GM12892 (cell line): ENCODE measurements at places on chromosomes 11 and 22.

DNA sequence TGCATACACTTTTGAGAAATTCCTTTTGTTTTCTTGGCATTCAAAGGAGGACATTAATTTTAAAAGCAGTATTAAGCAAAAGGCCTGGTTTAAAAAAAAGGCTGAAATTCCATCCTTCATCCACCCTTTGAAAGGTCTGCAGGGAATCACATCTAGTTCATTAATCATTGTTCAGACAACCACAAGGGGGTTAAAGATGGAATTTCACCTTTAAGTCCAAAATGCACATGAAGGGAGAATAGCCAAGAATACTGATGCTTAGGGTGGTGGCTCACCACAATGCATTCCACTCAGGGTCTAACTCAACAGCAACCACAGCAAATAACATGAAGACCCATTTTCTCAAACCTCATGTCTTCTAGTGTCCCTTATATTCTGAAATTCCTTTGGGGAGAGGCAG lies 256.9 kb downstream of the CADM1 start:
- DNase-seq = no peak

- DNase-seq = peak; percentile 26
Measured at GRCh38 chr11:78715639-78716311, 141.1 kb upstream of the NARS2 start.

- no peak for DNase-seq
Measured at GRCh38 chr22:43479962-43480361, 68.1 kb downstream of the MPPED1 start.

GRCh38 chr22:44405661-44406060 lies 92.4 kb downstream of the RTL6 start:
- no peak for DNase-seq

DNA sequence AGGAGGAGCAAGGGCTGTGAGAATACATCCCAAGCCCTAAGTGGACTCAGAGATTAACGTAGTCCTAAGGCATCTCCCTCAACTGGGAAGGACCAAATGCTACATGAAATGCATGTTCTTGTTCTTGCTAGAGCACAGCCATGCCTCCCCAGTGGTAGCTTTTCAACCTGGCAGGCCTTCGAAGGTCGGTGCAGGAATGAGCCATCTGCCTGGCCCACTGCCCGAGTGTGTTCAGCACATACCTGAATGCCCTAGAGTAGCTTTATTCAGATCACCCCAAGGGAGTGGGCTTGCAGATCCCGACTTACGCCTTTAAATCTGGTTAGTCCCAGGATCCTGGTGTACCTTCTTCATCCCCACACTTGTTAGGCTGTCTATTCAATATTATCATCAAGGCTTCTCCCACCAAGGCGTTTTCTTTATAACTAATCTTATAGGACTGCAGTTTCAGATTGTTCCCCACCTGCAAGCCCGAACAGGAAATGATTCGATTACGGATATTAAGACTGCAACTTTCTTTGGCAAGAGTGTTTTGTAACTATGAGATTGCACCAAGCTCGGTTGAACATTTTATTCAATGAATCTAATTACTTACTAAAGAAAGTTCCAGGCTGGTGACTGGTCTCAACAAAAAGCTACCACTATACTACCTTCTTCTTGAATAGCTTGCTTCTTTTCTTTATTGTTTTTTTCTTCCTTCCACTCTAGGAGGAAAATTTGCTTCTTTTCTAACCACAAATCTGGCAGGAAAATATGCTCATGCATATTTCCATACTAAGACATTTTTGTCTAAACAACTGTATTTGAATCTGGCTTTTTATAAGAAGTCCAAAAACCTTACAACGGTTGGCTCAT lies 115.6 kb downstream of the SGSM3 start:
- DNase-seq = no peak
